HT1080 (cell line): ENCODE measurements at places on chromosomes 13 and 19.

DNA sequence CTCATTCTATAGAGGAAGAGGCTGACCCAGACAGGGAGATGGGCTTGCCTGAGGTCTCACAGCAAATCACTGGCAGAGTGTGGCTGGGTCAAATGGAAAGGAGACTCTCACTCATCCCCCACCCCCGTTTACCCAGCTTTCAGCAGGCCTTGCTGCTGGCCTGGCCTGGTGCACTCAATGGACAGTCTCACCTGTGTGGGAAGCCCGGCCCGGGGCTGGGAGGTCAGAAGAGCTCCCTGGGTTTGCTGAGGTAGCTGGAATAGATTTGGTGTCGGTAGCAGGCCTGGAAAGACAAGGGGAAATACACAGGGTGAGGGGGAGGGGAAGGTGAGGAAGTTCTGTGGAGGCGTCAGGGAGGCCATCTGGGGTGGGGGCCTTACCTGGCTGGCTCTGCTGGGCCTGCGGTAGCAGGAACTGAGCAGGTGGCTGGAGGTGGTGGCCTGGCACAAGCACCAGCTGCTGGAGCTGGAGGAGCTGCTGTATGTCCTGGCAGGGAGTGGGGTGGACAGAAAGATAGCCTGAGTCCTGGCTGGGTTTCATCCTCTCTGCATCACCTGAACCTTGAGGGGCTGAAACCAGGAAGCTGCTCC lies 23.5 kb downstream of the ZNF574 start:
- DNase-seq, result no peak

DNA sequence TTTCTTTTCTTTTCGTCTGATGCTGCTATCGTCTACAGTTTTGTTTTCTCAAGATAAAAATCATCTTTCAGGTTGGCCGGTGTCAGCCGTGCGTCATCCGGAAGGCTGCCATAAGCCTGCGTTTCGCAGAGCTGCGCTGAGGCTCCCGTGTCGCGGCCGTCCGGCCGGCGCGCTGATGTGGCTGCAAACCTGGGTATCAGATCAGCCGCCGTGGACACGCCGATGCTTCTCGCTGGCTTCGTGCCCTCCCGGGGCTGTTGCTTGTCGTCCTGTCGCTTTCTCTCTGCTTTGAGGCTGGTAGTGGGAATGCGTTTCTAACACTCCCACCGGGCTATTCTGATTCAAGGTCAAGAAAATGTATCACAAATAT lies 45.9 kb upstream of the TFDP1 start:
- no peak for DNase-seq

DNA sequence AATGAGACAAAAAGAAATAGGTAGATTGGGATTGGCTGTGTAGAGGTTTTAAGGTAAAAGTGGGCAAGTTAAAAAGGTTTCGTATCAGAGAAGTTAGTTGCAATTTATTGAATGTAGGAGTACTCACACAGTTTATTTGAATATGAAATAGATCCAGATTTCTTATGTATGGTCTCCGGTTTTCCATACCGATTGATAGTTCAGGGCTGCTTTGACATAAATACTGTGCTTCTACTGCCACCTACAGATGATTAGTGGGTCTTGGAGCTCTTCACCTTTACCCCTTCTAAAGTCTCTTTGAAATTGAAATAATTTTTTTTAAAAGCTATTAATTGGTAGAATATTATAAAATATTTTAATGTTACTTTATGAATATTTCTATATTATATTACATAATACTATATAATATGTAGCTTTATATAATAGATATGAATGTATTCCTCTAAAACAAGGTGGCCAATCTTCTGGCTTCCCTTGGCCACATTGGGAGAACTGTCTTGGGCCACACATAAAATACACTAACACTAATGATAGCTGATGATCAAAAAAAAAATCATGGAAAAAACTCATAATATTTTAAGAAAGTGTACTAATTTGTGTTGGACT lies 7.7 kb upstream of the GPR18 start:
- DNase-seq, result peak; percentile 47

DNA sequence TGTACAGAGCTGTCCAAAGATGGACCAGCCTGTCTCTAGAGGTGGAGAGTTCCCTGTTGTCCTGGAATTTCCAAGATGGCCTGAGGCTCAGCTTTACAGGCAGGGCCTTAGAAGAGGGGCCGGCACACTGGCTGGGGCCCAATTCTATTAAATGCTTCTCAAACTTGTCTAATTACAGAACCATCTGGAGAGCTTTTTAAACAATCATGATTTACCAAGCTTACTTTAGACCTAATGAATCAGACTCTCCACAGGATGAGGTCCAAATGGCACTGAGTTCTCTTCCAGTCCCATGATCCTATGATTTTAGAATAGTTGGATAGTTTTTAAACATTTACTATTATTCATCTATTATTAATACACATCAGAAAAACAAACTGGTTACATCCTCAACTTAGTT lies 123.5 kb downstream of the DNAJC3 start:
- DNase-seq, result no peak

- no peak for DNase-seq
Measured at GRCh38 chr13:28299916-28300315, 161.6 kb downstream of the PAN3 start.

DNA sequence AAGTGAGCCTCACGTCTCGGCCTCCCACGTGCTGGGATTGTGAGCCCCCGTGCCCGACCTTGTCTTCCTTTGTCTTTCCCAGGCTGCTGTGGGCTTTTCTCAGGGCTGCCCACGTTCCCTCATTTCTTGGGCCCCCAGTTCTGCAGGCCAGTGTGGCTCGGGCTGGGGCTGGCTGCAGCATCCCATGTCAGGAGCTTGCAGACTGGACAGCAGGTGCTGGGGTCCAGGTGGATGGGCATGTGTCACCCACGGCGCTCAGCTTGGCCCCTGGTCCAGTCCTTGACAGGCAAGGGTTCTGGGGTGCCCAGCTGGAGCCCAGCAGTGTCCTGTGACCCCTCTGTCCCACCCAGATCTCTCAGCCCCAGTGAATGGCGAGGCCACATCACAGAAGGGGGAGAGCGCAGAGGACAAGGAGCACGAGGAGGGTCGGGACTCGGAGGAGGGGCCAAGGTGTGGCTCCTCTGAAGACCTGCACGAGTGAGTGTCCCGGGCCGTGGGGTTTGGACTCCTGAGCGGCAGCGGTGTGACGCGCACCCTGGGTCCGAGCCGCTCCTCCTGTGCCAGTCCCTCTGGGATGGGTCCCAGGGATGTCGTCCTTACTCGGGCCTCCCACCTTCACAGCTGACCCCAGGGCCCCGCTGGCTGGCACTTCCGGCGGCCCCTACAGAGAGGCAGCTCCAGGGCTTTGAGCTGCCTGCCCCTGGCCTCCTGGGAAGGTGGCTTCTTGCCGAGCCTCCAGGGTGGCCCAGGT lies 17.3 kb downstream of the PLIN4 start:
- DNase-seq, result no peak
